ENCODE measurements at places on chromosomes 4 and X. TPM values are rescaled to one million over a fixed set of nuclear protein-coding genes. Genes with fewer than 3 reads are reported as not detected.

The TASL gene
- total RNA-seq: not detected

The CPZ gene
- 33.6 TPM for total RNA-seq

The ITGB1BP2 gene
- total RNA-seq: 6.1 TPM

The TRIM2 gene
- total RNA-seq: 56.1 TPM

The CNKSR2 gene
- 4.3 TPM for total RNA-seq

The HERC5 gene
- 10.1 TPM for total RNA-seq

The PRKG2 gene
- 1.1 TPM for total RNA-seq

The ARHGEF38 gene
- total RNA-seq: 0.73 TPM
